ENCODE measurements at places on chromosomes 5 and 9.

DNA sequence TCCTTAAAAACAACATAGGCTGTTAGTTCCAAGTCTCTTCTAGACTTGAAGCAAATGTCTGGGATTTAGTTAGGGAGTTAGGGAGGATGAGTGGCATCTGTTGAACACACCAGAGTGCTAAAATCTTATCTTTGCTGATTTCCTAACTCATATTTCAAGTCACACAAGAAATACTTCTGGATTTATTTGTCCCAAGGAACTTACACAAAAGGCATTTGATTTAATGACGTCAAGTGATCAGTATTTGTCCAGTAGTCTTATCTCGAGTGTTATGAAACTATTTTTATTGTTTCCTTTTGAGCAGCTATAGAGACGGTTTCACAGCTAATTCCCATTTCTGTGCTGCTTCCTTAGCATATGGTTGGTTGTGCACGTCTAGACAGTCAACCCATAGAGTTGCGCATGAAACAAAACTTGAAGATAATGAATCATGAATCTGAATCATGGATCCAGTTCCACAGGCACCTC, 140.5 kb upstream of the TUT7 start:
- DNase-seq: no peak

DNA sequence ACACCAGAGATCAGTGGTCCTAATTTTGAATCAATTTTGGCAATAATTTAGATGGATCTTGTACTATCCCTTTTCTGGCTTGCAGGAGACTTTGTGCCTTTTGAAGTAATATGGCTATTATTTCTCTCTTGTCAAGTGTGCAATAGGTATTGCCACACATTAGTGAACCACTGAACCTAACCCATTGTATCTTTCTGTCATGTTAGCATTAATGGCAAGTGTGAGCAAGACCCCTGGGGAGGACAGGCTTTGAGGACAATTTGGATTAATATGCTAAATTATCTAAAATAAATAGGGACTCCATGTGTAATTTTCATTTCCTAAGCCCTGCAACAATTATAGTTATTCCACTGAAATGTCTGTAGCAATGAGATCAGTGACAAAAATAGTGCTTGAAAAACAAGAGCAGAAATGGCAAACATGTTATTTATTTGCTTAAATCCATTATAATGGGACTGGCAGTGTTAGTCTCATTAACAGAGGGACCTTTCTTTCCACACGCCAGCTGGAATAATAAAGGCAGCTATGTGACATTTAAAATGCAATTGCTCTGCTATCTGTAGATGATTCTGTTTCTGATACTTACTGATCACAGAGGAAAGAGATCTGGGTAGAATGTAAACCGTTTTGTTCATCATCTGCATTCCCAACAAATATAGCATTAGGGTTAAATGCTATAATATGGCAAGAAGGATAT, 753.3 kb upstream of the ZNF608 start:
- DNase-seq: no peak

- peak; percentile 91 for DNase-seq
Observed at GRCh38 chr5:158642879-158643278, 456.8 kb downstream of the EBF1 start.

DNA sequence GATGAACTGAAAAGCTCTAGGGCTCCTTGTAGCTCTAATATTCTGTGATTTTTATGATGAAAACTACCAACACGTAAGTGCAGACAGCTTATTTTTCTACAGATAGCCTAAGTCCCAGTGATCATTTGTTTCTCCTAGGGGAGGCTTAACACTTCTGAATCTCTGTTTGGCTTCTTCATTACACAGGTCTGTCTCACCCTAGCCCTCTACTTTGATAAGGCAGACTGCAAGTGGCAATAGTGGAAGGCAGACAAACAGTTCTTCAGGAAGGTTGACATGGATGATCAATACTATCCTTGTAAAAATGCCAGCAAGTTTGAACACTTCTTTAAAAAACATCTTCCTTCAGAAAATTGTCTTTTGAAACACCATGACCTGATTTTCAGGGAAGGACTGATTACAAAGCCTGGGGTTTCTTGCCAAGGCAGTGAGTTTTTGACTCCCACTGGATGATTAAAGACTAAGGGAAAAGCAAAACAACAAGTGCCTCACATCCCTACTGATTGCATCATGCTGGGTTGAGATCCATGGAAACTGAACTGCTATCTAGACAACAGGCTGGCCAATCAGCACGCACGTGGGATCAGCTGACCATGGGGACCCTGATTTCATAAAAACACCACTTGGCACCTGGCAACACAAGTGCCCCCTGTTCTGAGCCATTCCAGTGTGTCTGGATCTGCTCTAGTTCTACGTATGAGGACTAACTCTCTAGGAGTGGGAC, 212.2 kb downstream of the SMARCA2 start:
- no peak for DNase-seq

DNA sequence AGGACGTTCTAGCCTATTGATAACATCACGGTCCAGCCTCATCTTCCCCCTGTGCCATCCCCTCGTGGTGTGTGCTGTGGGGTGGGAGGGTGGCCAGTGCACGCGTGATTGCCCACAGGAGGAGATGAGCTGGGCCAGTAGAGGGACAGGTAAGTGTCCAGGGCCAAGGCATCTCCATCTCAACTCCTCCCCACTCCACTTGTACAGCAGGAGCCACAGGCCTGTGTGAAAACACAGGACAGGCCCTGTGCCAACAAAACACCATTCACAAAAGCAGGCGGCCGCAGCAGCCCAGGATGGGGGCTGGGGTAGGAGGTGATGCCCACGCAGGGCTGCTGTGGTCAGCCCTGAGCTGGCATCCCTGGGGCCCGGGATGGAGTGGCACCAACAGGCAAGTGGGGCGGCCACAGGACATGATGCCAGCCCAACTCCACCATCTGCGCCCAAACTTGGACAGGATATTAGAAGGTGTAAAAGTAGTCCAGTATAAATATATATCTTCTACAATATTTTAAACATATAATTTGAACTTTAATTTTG, 32.6 kb downstream of the TPPP start:
- DNase-seq: no peak

Measured in cerebellar cortex (tissue), 1 donor.